ENCODE measurements at places on chromosomes 4 and X.

GRCh38 chr4:77263247-77263646 is 106.2 kb downstream of the CCNG2 start:
- DNase-seq: no peak

DNA sequence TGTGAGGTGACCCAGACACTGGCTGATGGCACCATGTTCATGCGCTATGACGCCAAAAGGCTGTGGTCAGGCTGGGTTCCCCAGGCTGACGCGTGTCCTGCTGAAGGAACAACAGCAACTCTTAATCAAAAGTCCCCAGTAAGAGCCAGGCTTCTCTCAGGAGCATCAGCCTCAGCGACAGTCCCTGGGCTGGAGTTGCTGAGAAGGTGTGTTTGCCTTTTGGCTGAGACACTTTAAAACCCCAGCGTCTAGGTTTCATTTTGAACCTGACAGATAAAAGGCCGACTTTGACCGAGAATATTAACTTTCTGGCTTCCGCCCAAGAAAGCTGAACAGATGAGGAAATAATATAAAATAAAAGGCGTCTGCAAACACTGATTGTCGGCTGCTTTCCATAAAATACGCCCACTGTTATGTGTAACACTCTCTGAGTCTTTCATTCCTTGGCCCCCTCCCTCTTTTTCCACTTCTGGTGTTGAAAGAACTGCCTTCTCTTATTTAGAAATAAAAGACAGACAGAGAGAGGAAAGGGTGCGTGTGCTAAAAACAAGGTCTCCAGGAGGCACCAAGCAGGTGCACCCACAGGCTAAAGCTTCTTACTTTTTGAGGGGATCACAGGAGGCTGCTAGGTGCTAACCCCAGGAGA is 373.6 kb downstream of the MID1IP1 start:
- DNase-seq: no peak

DNA sequence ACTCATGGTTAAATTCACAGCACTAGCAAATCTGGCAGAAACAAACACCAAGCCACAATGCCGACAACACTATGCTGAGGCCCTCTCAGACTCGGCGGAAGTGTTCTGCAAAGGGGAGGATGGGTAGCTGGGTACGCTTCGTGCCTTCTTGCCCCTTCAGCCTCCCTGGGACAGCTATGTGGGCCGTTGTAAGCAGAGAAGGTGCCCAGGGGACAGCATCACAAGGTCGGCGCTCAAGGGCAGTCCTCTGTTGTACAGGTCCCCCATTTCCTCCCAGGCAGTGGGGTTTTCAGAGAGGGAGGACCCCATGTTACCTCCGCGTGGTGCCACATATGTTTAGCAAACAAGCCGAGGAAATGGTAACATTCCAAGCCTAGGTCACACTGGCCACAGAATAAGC is 173.6 kb downstream of the AFAP1 start:
- no peak for DNase-seq

- DNase-seq: no peak
Observed at GRCh38 chrX:154376774-154377173, 2.3 kb upstream of the EMD start.

- no peak for DNase-seq
Observed at GRCh38 chrX:24506082-24506481, 41.0 kb downstream of the PDK3 start.

DNA sequence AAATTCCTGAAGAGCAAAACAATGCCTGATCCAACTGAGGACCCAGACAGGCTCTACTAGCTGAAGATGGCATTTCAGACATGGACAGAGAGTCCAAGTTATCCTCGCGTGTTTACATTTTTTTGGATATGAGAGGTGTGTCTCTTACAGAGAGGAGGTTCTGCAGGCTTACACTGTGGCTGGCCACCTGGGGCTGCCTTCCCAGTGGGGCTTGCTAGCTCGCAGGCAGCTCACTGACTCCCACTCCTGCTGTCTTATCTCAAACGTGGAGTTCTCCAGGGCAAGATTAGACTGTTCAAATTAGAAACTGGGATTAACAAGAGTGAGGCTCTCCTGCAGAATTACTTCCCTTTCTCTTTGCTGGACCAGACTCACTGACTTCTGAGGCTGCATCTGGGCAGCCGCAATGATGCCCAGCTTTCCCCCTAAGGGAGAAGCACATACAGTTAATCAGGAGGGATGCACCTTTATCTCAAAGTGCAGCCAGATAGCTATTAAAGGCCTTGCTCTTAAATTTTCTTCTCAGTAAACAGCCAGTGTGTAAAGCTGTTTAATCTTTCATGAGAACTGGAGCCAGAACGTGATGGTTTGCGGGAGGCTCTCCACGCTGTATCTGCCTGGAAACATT is 123.0 kb downstream of the ENPP6 start:
- DNase-seq: no peak

GRCh38 chrX:9948406-9948805 is 18.8 kb upstream of the CLDN34 start:
- DNase-seq: no peak
